Activated gamma-delta T cell treated with Interleukin-2 at 50 U/mL for 16 hours (primary cell): ENCODE measurements at places on chromosomes 7 and 10.
A peak's percentile ranks its signal among the peaks of the same experiment; 100 is the strongest.

- DNase-seq: no peak
Measured at GRCh38 chr7:26493737-26494428, 202.2 kb downstream of the SNX10 start.

DNA sequence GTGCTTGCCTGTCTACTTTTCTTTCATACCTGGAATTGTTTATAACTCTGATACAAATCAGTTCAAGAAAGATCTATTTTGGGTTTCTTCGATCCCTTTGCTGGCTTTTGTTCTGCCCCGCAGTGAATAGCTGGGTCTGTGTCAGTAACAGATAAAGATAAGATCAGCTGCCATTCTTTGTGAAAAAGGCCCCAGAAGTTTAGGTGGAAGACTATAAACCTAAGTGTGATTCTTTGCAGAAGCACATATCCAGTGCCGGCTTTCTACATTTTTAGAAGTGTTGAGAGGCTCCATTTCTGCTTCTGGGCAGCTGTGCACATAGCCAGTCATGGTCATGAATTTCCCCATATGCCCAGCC lies 686.4 kb upstream of the C7orf33 start:
- no peak for DNase-seq

GRCh38 chr7:19101472-19101871 lies 16.0 kb downstream of the TWIST1 start:
- no peak for DNase-seq

DNA sequence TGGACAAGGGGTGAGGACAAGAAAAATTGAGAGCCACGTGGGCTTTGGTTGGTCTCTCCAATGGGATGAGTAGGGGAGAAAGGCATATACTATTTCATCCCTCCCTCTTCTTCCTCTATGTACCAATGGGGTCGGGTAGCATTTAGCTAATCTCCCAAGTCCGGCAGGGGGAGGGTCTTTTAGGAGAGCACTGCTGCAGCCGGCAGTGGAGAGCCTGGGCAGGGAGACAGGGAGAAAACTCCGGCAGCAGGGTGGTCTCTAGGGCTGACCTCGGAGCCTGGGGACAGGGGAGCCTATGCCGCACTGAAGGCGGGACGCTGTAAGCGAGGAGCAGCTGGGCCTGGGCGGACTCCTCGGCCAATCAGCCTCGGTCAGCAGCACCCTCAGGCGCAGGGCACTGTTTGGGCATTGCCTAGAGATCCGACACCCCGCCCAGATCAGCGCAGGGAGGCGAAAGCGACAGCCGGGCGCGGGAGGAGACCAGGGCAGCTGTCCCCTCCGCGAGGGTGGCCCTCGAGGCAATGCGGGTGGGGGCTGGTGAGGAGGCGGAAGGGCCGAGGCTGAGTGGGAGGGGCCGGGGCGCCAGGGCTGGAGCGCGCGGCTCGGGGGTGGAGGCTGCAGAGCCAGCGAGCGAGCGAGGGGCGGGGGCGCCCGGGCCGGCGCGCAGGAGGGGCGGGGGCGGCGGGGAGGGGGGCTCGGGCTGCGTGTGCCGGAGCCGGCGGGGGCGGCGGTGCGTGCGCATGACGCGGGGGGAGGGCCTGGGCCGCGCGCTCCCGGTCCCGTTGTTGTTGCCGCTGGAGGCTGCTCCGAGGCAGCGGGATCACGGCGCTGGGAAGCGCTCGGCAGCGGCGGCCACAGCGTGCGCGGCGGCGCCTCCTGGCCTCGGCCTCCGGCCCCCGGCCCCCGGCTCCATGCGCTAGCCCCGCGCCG lies at the start of gene AGAP3:
AGAP3 (plus strand) TSS at position 785 of the 930 bp plus-strand sequence. CDS start 267 bp downstream, outside the sequence.
- peak; percentile 34 for DNase-seq

DNA sequence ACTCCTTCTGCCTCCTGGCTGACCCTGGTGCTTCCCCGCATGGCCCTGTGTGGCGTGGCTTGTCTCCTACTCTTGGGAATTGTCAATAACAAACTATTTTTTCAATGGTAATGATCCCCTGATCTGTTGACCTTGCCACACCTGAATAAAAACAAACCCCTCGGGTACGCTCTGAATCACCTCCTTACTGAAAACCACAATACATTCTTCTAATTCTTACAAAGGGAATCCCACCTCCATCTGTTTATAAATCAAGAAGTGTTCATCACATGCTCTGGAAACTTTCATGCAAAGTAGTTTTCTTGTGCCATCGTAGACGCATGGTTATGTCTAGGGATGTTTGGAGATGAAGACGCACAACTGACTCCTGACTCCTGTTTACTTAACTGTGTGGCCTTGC lies 245.8 kb downstream of the FRMD4A start:
- no peak for DNase-seq

DNA sequence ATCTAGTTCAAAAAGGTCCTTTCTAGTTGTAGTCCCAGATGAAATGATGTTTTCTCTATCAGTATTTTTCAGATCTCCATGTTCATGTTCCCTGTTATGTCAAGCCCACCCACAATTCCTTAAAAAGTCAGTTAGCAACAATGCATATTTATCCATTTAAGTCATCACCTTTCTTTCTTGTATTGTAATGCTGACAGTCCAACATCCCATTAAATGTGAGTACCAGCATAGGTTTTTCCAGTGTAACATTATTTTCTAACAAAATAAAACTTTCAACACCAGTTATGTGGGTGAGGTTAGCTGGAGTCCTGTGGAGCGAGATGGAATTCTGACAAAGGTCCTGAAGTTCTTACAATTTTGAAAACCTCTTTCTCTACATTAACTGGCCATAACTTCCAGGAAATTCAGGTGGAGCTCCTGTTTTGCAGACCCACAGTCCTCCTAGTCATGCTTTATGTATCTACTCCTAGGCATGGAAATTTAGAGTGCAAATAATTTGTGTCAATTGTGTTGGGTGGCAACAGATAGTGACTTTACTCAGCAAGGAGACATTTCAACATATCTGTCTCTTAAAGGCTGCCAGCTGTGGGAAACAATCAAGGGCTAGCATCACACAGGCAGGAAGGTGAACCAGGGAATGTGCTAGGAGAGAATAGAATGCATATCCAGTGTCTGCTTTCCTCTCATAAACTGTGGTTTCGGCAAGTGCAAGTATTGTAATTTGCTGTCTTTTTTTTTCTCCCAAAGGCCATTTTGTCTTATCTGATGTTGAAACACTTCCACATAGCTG lies 162.6 kb downstream of the MTERF1 start:
- no peak for DNase-seq

GRCh38 chr10:26323219-26323618 lies 106.6 kb downstream of the GAD2 start:
- DNase-seq: no peak

- DNase-seq: no peak
Measured at GRCh38 chr10:89278034-89278535, 23.8 kb upstream of the IFIT2 start.
